ENCODE measurements at places on chromosomes 1 and 21.

DNA sequence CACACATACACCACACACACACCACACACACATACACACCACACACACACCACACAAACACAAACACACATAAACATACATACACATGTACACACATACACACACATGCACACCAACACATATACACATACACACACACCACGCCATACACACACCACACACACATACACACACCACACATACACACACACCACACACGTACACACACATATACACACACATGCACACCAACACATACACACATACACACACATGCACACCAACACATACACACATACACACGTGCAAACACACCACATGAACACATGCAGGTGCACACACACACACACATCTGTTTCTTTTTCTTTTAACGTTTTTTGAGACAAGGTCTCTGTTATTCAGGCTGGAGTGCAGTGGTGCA is 41.0 kb upstream of the SLC45A1 start:
- no peak for DNase-seq

- DNase-seq: no peak
Observed at GRCh38 chr1:197980457-197980856, 63.3 kb downstream of the LHX9 start.

GRCh38 chr1:175273376-175274031 is 80.9 kb upstream of the KIAA0040 start:
- no peak for DNase-seq

- no peak for DNase-seq
Observed at GRCh38 chr1:52751589-52752483, 25.6 kb downstream of the ZYG11B start.

Data from CD4-positive, alpha-beta T cell treated with Interferon alpha-2 for 1 hour (primary cell).